ENCODE measurements at places on chromosomes 5 and 9. TPM values are rescaled to one million over a fixed set of nuclear protein-coding genes. Genes with fewer than 3 reads are reported as not detected.
A peak's percentile ranks its signal among the peaks of the same experiment; 100 is the strongest.

DNA sequence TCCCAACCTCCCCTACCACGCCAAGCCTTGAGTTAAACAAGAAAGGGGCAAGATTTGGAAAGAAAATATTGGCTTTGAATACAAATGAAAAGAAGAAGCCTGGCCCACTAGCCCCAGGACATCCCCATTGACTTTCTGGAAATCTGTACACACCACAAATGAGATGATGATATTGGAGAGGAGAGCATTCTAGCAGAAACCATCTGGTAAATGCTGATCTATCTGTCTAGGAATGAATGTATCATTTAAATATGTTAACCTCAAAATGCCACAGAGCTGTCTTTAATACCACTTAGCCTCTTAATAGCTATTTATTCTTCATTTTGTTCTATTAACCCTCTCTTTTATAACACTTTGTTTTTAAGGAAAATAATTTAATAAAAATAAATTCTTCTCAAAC, 270.2 kb upstream of the PDE4D start:
- no peaks in the 10 kb centered on the region for H3K4me1 ChIP-seq
- no peak for DNase-seq
- no peak overlapping the region for H3K4me3 ChIP-seq
- no peaks in the 10 kb centered on the region for H3K27me3 ChIP-seq
- no peak overlapping the region for H3K27ac ChIP-seq

The FSTL4 gene
- 0.48 TPM for polyA plus RNA-seq

The NEURL1B gene
- 9.8 TPM for polyA plus RNA-seq

GRCh38 chr5:72584466-72584865, 77.3 kb upstream of the ZNF366 start:
- H3K36me3 ChIP-seq: no peaks in the 10 kb centered on the region
- H3K27me3 ChIP-seq: no peaks in the 10 kb centered on the region
- no peak overlapping the region for H3K27ac ChIP-seq
- H3K4me1 ChIP-seq: peaks cover 11% of the 10 kb centered on the region

The MAPK9 gene
- polyA plus RNA-seq: 11.9 TPM

DNA sequence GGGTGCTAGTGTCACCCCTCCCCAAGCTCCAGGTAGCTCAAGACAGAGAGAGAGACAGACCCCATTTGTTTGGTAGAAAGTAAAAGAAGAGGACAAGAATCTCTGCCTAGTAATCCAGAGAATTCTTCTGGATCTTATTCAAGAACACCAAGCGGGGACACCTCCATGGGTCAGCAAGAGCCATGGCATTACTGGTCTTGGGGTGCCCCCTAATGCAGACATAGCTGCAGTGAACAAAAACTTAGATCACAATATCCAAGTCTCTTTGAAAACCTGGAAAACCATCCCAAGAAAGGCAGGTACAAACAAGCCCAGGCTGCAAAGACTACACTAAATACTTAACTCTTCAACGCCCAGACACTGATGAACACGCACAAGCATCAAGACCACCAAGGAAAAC, 29.9 kb upstream of the PDE4D start:
- no peak for DNase-seq
- no peak overlapping the region for H3K4me3 ChIP-seq
- no peak overlapping the region for H3K27ac ChIP-seq
- H3K27me3 ChIP-seq: no peaks in the 10 kb centered on the region
- no peaks in the 10 kb centered on the region for H3K4me1 ChIP-seq

The BTNL8 gene
- polyA plus RNA-seq: 0.07 TPM

GRCh38 chr5:107361945-107362344, 308.8 kb downstream of the EFNA5 start:
- H3K27me3 ChIP-seq: no peaks in the 10 kb centered on the region
- H3K36me3 ChIP-seq: no peaks in the 10 kb centered on the region
- H3K4me1 ChIP-seq: no peaks in the 10 kb centered on the region
- peak; percentile 35 for DNase-seq
- no peak overlapping the region for H3K4me3 ChIP-seq
- no peak overlapping the region for H3K27ac ChIP-seq

- no peaks in the 10 kb centered on the region for H3K27me3 ChIP-seq
- H3K27ac ChIP-seq: no peak overlapping the region
- no peaks in the 10 kb centered on the region for H3K4me1 ChIP-seq
- no peak overlapping the region for H3K4me3 ChIP-seq
- DNase-seq: no peak
These were observed 41.0 kb upstream of the PCSK1 start for GRCh38 chr5:96474073-96474472.

DNA sequence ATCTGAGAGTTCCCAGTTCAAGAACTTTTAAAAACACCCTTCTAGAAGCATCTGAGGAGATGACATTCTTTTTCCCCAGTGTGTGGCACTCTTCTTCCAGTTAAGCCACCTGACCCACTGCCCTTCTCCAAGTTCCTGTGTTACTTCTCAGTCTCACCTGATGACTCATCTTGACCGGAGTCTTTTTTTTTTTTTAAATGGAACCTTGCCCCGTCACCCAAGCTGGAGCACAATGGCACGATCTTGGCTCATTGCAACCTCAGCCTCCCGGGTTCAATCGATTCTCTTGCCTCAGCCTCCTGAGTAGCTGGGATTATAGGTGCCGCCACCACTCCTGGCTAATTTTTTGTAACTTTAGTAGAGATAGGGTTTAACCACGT, 224.1 kb upstream of the DAB2 start:
- H3K36me3 ChIP-seq: no peaks in the 10 kb centered on the region
- H3K4me1 ChIP-seq: no peaks in the 10 kb centered on the region
- DNase-seq: no peak

DNA sequence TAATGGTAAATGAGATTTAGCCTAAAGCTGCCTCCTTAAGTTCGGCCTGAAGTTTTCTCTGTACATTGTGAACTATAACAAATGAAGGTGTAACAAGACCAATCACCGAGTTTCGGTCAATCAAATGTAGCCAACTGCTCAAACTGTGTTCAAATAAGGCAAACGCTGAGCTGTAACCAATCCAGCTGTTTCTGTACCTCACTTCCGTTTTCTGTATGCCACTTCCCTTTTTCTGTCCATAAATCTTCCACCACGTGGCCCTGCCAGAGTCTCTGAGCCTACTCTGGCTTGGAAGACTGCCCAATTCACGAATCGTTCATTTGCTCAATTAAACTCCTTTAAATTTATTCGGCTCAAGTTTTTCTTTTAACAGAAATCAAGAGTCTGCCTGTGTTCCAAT, 193.5 kb upstream of the KLF9 start:
- peak; percentile 44 for DNase-seq
- H3K4me3 ChIP-seq: no peak overlapping the region
- no peaks in the 10 kb centered on the region for H3K36me3 ChIP-seq
- no peak overlapping the region for H3K27ac ChIP-seq
- no peaks in the 10 kb centered on the region for H3K27me3 ChIP-seq

- no peak overlapping the region for H3K27ac ChIP-seq
- H3K27me3 ChIP-seq: no peaks in the 10 kb centered on the region
- no peak overlapping the region for H3K4me3 ChIP-seq
- H3K4me1 ChIP-seq: peaks cover 6% of the 10 kb centered on the region
- no peak for DNase-seq
- no peaks in the 10 kb centered on the region for H3K36me3 ChIP-seq
These were observed 234.4 kb downstream of the ARHGAP26 start for GRCh38 chr5:143004361-143005145.

DNA sequence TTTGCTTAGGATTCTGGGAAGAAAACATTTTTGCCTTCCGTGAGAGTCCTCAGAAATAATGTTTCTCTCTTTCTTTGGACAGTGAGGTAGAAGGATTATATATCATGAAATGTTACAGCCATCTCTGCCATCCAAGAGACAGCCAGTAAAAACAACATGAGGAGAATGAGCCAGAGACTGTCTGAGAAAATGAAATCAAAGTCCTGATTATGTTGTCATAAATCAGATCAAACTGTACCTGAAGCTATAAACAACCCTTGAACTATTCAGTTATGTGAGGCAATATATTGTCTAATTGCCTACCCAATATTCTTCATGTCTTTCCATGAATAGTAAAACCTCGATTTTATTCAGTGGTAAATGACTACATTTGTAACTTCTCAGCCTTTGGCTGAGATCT, 9.2 kb upstream of the HTR4 start:
- DNase-seq: no peak
- H3K27me3 ChIP-seq: no peaks in the 10 kb centered on the region
- H3K36me3 ChIP-seq: no peaks in the 10 kb centered on the region
- no peaks in the 10 kb centered on the region for H3K4me1 ChIP-seq
- no peak overlapping the region for H3K4me3 ChIP-seq

The STPG3 gene
- not detected for polyA plus RNA-seq

DNA sequence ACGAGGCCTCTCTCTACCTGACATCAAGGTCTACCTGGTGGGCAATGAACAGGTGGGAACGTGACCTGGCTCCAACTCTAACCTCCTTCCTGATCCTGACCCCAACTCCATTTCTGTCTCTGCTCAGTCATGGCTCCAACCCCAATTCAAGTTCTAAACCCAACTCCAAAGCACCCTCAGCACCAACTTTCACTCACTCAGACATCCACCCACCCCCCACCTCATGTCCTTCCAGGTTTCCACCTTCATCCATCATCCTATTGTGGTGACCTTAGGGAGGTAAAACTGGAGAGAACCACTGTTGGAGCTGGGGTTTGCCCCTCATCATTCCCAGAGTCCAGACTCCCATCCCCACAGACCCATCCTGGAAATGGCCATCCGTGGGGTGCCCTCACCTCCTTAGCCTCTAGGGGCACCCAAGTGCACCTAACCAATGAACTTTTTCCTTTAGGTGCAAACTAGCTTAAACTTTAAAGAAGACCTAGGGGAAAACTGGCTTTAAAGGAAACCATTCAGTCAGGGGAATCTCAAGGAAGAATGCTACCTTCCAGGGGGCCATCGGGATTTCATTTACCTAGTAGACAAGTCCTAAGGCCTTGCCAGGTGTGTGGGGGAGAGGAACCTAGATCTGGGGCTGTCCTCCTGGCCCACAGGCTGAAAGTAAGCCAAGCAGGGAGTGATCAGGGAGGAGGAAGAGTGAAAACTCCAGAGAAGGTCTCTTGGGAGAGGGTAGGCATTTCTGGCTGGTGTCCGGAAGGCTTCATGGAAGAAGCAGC, 11.3 kb downstream of the RGS14 start:
- H3K27ac ChIP-seq: no peak overlapping the region
- H3K4me1 ChIP-seq: peaks cover 23% of the 10 kb centered on the region
- DNase-seq: peak; percentile 30
- no peak overlapping the region for H3K4me3 ChIP-seq
- H3K27me3 ChIP-seq: no peaks in the 10 kb centered on the region

The ADAMTS16 gene
- 0.07 TPM for polyA plus RNA-seq
